ENCODE measurements at places on chromosomes 16 and 17.

DNA sequence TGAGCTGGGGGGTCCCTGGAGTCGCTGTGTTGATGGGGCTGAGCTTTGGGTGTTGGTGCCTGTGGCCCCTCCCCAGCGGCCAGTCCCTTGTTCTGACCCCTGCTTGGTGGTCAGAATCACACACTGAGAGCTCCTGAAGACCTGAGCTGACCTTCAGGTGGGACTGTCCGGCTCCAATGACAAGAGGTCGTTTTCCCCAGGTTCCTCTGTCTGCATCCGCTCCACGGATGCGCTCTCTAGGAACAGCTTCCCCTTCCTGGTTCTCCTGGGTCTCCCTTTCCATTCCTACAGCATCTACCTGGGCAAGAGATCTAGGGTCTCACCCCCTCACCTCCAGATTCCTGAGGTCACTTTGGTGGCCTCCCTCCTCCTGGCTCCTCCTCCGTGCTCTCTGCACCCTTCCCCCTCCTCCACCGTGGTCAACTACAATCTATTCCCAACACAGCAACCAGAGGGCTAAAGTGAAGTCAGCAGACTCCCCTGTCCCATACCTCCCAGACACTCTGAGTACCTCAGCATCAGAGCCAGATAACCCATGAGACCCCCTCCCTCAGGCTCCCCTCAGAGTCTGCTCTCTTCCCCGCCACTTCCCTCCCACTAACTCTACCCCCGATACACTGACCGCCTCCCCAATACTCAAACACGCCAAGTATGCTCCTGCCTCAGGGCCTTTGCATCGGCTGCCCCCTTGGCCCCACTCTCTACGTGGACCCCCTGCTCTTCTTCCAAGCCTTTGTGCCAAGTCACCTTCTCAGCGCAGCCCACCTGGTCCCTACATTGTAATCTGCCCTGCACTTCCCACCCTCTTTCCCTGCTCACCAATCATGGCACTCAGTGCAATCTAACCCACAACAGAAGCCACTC lies 9.0 kb upstream of the SEC14L5 start:
- no peak for DNase-seq

DNA sequence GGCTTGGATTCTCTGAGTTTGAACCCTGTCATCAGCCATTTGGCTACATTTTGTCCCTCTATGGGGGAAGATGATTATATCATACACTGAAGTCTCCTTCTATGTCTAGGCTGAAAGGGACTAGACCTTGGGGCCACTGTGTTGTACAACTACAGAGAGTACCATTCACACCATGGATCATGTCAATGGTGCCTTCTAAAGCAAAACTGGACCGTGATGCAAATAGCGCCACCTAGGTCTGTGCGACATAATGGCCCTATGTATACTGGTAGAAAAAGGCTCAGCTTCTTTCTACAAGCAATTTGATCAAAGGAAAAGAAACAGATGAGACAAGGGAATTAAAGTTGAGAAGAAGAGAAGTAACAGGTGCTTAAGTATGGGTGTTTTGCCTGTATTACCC lies 100.7 kb downstream of the LYRM1 start:
- DNase-seq = no peak

DNA sequence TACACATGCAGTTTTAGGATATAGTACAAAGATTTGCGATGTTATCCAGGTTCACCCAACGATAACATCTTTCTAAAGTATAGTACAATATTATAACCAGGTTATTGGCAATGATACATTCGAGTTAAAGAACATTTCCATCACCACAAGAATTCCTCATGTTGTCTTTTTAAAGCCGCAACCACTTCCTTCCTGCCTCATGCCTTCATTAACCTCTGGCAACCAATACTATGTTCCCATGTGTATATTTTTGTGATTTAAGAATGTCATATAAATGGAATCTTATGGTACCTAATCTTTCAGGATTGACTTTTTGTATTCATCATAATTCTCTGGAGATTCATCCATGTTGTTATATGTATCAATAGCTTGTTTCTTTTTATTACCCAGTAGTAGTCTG lies 1183.2 kb downstream of the CDH11 start:
- DNase-seq = no peak

DNA sequence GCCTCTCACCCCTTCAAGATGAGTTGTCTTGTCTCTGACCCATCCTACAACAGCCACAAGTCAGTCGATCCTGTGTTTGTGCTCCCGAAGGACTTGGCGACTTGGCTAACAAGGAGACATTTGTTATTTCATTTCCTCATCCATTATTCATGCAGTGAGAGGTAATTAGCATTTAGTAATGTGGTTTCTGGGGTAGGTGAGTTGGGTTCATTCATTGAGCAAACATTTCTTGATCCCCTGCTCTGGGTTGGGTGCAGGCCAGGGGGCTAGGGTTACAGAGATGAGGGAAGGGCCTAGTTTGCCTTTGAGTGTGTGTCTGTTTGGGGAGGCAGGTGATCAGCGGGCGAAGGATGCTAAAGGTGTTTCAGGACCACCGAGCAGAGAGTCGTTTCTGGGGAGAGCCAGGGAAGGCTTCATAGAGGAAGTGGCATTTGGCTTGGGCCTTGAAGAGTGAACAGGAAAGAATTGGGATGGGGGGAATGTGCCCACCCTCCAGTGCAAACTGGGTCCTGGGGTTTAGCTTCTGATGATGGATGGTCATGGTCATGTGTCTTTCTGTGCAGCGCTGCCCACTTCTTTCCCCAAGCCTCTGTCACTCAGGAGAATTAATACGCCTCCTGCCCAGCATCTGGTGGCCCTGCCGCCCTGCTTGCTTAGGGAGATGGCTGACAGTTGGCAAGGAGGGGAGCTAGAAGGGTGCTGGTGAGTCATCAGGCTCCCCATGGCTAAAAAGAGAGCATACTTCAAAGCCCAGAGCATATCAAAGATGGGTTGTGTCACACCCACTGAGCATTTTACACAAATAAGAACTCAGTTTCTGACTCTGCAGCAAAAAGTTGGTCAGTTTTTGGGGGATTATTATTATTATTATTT lies 38.5 kb downstream of the MSI2 start:
- DNase-seq = peak; percentile 4

- no peak for DNase-seq
Measured at GRCh38 chr16:28260193-28260592, 32.1 kb upstream of the SBK1 start.

DNA sequence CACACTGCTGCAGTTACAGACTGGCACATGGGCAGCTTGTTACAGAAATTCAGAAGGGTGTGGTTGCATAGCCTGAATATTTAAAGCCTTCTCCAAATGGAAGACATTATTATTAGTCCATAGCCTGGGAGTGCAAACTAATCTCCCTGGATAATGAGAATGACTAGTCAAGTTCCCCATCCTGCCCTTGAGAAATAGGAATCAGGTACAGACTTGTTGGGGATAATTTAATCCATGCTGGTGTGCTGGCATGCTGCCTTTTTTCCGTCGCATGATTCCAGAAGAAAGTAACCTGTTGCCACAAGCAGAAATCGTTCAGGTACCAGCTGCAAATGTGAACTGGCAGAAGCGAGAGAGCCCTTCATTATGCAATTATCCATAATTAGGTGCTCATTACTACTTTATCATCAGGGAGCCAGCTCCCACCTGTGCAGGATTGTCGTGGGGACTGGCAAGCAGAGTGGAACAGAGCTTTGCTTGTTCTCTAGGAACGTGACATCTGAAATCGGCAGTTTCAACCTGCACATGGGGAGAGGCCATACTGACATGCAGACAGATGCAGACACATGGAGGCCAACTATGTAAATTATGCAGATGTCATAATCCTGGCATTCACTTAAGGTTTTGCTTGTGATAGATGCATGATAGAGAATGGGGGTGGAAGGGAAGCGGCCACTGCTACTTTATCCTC lies 419.4 kb downstream of the PMP22 start:
- no peak for DNase-seq

GRCh38 chr16:67675579-67675935 lies 8.9 kb downstream of the C16orf86 start:
- no peak for DNase-seq

GRCh38 chr16:29841631-29842030 lies 21.4 kb downstream of the MVP start:
- DNase-seq = no peak

Measured in RKO (cell line).